ENCODE measurements at places on chromosomes 7 and 10. TPM values are rescaled to one million over a fixed set of nuclear protein-coding genes. Genes with fewer than 3 reads are reported as not detected.
A peak's percentile ranks its signal among the peaks of the same experiment; 100 is the strongest.

GRCh38 chr10:117638200-117638599 is 95.7 kb downstream of the EMX2 start:
- DNase-seq = no peak

GRCh38 chr7:159067576-159068487 is 76.8 kb downstream of the VIPR2 start:
- no peak for DNase-seq

The PYROXD2 gene
- total RNA-seq = 13.3 TPM

The TEX36 gene
- not detected for total RNA-seq

GRCh38 chr10:124677749-124678556 is 66.2 kb downstream of the FAM53B start:
- peak; percentile 47 for DNase-seq

All from thyroid gland (tissue), 4 donors.